Esophagus squamous epithelium (tissue), 5 donors: ENCODE measurements at places on chromosomes 3 and 15.

- no peak for DNase-seq
These were observed 154.8 kb upstream of the LRIG1 start for GRCh38 chr3:66655671-66656070.

DNA sequence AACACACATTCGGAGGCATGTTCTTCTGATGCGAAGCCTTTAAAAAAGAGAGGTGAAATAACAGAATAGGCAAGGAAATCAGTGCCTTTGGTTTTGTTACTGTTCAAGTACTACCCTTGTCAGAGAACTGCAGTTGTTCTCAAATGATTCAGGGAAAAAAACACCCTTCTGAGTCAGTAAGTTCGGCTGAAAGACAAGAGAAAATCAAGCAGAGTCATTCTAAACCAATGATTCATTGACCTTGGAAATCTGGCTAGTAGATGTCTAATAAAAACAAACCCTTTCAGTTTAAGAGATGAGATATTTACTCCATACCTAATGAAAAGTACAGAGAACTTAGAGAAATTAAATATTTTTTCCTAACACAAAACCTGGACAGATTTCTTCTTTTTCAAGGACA lies 72.7 kb upstream of the ABI3BP start:
- no peak for DNase-seq

- no peak for DNase-seq
These were observed 33.2 kb downstream of the CDCP1 start for GRCh38 chr3:45112939-45113338.

- DNase-seq: no peak
These were observed 306.4 kb downstream of the MAGI1 start for GRCh38 chr3:65732051-65732935.

DNA sequence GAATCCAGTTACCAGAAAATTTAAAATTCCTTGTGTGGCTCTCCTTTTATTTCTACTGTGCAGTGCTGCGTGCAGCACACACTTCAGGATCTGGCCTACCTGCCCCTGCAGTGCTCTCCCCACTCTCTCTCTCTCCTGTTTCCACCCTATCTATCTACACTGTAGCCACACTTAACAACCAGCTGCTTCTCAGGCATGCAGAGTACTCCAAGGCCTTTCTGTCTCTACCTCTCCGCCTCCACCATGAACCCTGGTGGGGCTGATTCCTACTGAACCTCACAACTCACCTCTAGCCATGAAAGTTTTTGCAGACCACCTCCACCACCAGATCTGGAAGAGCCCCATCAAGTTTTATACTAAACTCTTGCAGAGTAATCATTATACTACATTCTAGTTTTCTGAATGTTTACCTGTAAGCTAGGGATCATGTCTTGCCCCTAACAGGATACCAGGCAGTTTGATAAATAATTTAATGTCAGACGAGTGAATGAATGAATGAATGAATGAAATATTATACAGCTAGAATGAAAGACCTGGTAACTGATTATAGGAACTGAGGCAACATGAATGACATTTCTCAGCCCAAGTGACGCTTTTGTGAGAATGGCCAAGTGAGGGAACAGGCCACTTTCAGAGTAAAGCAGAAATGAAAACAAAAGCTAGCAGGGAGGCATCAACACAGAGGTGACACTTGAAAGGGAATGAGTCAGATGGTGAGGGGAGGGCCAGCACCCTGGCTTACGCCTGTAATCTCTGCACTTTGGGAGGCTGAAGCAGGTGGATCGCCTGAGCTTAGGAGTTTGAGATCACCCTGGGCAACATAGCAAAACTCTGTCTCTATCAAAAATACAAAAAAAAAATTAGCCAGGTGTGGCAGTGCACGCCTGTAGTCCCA lies 363.5 kb downstream of the FOXP1 start:
- DNase-seq: no peak

DNA sequence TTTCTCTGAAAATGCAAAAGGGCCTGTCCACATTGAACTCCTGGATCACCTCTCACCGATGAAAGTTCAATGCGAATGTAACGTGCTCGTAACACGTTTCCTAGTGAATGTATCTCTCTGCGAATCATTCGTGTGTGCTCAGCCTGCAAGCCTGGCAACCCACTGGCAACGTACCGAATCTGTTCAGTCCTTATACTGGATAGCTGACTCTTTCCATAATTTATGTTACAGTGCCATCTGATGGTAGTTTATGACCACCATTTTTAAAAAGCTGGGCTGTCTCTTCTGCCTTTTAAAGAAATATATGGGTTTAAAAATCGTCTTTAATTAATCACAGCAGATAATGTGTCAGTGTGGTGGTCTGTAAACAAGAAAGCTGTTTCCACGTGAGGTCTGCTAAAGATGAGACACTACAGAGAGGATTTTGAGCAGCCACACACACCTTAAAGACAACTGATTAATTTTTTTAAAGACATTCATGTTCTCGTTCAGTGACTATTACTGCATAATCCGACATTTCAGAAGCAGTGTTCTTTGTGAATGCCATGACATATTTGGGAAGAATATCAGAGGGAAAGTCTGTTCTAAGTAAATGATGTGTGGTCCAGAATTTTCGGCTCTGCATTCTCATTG lies 69.4 kb upstream of the FOXP1 start:
- DNase-seq: no peak

- no peak for DNase-seq
These were observed 7.6 kb downstream of the HDC start for GRCh38 chr15:50257924-50258323.

GRCh38 chr15:100107151-100107550 lies 234.6 kb downstream of the ADAMTS17 start:
- DNase-seq: no peak

- DNase-seq: no peak
These were observed 101.5 kb upstream of the CRBN start for GRCh38 chr3:3281024-3281423.

GRCh38 chr3:161263057-161263456 lies 41.9 kb downstream of the NMD3 start:
- DNase-seq: no peak

DNA sequence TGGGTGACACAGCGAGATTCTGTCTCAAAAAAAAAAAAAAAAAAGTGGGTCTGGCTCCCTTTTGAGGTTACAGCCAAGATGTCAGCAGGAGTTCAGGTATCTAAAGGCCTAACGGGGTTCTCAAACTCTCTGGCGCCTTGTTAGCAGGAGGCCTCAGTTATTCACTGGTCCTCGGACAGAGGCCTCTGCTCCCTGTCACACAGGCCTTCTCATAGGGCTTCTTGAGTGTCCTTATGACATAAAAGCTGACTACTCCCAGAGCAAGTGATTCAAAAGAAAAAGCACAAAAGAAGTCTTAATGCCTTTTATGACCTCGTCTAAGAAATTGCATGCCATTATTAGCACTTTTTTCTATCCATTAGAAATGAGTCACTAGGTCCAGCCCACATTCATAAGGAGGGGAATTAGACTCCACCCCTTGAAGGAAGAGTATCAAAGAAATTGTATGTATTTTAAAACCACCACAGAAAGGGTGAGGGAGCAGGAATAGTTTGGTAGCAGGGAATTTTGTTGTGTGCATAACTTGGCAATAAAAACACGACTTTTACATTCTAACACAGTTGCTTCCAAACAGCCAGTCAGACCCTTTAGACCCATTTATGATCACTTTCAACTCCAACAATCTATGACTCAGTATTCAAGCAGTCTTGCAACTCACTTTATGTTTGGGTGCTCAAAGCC lies 90.3 kb downstream of the MEX3B start:
- DNase-seq: no peak

DNA sequence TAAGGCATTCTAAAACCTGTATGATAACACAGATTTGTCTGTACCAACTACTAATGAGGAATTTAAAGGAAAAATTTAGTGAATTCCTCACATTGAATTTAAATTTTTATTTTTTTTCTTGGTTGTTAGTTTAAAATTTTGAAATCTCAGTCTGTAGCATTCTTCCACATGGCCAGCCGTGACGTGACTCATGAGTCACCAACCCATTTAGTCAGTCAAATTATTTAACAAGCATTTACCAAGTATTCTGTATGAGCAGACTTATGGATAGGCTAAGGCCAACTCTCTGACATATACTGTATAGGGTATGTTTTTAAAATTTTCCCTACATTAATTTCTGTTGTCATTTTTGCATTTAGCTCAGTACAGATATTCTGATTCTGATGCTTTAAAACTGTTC lies 112.9 kb downstream of the CNTN4 start:
- no peak for DNase-seq

- DNase-seq: no peak
These were observed 51.3 kb upstream of the FBN1 start for GRCh38 chr15:48696627-48697312.

DNA sequence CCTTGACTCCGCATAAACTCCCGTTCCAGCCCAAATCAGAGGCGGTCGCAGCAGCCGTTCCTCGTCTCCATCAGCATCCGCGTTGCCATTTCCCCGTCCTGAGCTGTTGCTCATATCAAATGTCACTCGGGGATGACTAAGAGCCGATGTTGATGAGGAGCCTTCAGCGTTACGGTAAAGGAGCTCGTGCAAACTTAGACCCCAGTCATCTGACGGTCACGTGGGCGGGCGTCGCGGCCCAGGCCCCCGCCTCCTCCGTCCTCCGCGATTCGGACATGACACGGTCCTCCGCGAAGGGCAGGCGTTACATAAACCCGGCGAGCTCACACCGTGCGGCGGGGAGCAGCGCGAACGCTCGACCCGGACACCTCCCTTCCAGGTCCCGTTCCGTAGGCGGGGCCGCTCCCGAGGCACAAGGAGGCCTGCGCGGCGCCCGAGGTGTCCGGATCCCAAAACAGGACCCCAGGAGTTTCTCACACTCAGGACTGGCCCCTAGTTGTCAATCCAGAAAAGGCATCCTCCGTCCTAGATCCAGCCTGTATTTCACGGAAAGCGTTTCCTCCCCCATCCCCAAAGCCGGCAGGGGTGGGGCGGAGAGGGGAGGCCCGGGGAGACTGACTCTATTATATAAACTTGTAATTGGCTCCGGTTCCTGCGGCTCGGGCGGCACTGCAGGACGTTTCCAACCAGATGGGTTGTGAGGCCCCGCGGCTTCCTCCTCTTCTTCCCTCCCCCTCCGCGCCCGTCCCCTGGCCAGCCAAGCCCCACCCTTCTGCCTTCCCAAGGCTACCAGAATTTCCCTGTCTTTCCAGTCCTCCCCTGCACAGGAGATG lies 100.0 kb upstream of the IGF1R start:
- DNase-seq: peak; percentile 6
